T47D (cell line): ENCODE measurements at places on chromosomes 3 and 15.

DNA sequence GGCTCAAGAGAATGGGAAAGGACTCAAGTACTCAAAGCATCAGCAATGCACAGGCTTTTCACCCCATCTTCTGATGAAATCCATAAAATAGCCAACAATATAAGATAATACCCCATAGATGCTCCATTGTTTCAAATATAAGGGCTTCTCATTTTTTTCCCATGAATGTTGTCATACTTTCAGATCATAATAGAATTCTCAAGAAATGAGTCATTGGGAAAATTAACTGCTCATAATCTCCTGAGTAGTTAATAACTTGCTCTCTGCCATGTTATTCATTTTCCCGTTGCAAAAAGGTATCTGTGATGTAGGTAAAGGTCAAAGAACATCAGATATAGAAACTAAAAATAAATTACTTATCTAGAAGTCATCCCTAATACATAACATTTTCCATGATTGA is 121.9 kb downstream of the NSUN3 start:
- no peak for DNase-seq

DNA sequence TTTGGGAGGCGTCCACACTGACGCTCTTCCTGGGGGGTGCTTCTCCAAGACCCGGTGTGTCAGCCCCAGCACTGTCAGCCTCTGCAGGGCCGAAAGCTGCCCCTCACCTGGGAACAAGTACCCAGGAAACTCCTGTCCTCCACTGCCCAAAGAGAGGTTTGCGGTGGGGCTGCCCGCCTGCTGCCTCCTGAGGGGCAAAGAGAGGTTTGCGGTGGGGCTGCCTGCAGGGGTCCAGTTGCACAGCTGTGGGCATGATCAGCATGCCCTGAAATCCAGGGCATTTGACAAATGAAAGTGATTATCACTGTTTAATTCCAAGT is 15.1 kb upstream of the SNRPA1 start:
- DNase-seq: no peak

DNA sequence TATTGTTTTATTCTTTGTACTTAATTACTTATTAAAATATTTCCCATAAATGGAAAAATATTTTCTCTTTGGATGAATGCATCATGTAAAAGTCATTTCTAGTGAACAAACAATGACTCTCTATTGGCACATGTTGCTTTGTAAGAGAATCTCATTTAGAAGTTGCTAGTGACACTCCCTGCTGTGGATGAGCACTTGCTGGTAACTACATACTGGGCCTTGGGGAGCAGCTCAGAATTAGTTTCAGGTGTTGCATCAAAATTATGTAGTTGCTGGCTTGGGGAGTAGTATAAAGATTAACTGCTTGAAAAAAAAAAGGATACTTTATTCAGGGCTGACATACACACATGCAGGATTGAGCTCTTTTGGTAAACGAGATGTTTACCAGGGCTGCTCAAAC is 80.3 kb upstream of the KCNAB1 start:
- no peak for DNase-seq

DNA sequence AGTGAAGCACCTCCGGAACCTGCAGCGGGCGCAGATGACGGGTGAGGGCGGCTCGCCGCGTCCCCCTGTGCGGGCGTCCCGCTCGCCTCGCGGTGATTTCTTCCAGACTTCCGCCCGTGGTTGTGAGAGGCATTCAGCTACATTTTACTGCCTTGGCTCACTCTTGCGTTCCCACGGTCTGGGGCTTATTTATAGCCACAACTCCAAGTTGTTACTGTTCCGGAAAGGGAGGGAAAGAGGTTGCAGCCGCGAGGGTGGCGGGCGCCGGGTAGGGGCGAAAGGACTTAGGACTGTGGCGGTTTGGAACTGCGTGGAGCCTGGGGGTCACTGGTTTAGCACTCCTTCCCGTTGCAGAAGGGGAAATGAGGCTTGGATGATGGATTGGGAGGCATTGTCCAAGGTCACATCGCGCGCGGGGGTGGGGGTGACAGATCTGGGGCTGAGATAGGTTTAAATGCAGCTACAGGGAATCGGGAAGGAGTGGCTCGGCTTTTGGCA is 1.1 kb downstream of the HES1 start:
- DNase-seq: no peak

DNA sequence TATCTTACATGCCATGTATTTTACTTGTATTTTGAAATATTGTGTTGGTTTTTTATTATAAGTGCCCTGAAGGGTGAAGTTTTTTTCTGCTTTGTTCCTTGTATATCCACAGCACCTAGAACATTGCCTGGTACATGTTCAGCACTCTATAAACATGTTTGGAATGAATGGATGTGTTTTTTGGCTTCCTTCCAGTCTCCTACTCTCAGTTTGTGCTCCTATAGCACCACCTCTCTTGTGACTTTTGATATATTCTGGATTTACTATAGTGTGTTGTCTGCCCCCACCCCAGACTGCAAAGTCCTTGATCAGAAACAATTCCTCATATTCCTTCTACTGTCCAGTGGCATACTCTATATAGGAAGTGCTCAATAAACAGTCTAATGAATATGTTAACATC is 60.6 kb downstream of the PLCL2 start:
- DNase-seq: no peak

DNA sequence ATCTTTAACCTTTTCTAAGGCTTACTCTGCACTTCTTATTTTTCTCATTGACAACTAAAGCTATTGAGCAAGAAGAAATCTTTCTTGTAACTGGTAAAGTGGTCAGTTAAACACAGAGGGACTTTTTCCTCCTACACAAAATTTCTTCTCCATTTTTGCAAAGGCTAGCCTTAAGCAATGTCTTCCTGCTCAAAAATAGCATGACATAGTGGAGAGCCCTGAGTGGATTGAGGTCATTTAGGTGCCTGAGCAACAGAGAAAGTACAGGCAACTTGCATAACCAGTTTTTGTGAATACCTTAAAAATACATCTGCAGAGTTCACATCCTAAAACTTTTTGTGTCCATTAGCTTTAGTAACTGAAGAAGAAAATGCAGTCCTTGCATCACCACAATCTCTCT is 144.7 kb upstream of the TTC14 start:
- peak; percentile 49 for DNase-seq

GRCh38 chr3:35751207-35751606 is 111.9 kb downstream of the ARPP21 start:
- no peak for DNase-seq
